PC-9 (cell line): ENCODE measurements at places on chromosomes 5 and 9.

- no peaks in the 10 kb centered on the region for H3K27me3 ChIP-seq
- H3K4me1 ChIP-seq = peaks cover 6% of the 10 kb centered on the region; the same call in 1 of the 2 replicates
- no peak overlapping the region for H3K27ac ChIP-seq
- no peaks in the 10 kb centered on the region for H3K36me3 ChIP-seq
- no peak for DNase-seq
- H3K4me3 ChIP-seq = no peak overlapping the region
Observed at GRCh38 chr9:6219981-6220380, 4.4 kb downstream of the IL33 start.

DNA sequence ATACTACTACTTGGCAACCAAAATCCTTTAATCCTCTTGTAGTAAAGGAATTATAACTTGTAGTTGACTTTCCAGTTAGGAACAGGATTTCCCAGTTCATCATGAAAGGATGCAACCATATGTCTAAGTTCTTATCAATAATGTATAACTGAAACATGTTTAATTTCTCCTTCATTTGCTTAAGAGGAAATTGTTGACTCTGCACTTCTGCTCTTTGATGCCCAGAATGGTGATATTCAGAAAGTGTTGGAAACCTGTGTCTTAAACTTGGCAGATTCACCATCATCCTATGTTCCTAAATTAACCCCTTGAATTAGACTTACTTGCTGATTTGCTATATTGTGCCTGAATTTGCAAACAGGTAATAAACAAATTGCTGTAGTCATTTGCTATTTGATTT is 201.5 kb downstream of the PTPRD start:
- DNase-seq = no peak
- H3K27me3 ChIP-seq = no peaks in the 10 kb centered on the region
- no peak overlapping the region for H3K27ac ChIP-seq
- no peaks in the 10 kb centered on the region for H3K4me1 ChIP-seq
- no peaks in the 10 kb centered on the region for H3K36me3 ChIP-seq
- no peak overlapping the region for H3K4me3 ChIP-seq

DNA sequence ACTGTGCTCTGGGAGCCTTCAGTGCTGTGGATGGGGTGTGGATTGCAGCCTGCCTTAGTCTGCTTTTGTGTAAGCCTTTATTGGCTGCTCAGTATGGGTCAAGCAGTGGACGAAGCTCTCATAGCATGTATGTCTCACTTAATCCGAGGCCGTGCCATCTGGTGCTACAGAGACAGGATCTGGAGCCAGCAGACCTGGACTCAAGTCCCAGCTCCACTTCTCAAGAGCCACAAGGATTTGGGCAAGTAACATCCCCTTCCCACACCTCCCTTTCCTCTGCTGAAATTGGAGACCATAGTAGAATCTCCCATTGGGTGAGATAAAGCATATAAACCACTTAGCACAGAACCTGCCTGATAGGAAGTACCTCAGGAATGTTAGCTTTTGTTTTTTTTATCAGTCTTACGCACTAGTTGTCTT is 23.4 kb upstream of the LECT2 start:
- no peak for DNase-seq
- no peak overlapping the region for H3K27ac ChIP-seq
- no peaks in the 10 kb centered on the region for H3K27me3 ChIP-seq
- H3K4me3 ChIP-seq = no peak overlapping the region
- H3K4me1 ChIP-seq = no peaks in the 10 kb centered on the region

- no peaks in the 10 kb centered on the region for H3K27me3 ChIP-seq
- no peak for DNase-seq
- H3K4me3 ChIP-seq = no peak overlapping the region
- H3K4me1 ChIP-seq = no peaks in the 10 kb centered on the region
Observed at GRCh38 chr5:133420440-133421301, 191.7 kb downstream of the FSTL4 start.

DNA sequence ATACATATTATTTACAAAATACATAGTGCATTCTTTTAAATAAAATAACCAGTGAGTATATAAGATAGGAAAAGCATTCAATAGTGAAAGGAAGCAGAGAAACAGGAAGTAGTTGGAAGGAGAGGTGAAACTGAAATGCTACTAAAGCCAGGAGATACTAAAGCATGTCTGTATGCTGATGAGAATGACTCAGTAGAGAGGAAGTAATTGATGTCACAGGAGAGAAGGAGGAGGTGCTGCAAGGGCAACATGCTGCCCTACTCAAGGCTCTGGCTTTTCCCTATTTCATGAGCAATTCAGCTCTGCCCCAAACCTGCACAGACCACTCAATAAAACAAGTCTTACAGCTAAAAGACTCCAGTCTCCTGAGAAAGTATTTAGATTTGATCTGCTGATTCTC is 108.5 kb upstream of the TXNDC8 start:
- no peak for DNase-seq
- H3K27ac ChIP-seq = no peak overlapping the region
- H3K27me3 ChIP-seq = no peaks in the 10 kb centered on the region
- H3K4me3 ChIP-seq = no peak overlapping the region

DNA sequence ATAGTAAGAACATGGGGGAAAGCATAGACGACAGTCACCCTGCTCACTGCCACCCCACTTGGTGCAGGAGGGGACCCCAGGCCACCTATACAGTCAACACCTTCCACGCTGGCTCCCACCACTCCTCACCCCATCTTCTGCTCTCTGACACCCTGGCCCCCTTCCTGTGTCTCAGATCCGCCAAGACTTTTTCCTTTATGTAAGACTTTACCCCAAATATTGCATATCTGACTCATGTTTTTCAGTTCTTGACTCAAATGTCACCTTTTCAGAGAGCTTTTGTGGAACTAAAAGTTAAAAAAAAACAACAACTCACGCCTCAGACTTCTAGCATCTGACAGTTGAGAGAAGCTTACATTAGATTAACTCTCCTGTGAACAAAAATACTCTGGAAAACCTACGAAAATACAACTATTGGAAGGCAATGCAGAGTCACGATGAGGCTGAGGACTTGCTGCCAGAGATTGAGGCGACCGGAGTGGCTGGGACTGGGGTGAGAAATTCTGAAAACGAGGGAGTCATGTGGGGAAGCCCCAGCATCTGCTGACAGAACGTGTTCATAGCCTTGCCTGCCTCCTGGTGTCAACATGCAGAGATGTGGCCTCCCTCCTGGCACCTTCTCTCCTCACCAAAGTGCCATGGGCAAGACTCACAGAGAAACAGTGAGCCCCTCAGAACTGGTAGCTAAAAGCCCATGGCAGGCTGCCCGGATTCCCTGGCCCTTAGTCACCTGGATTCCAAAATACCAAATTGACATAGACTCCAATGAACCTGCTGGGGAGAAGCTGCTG is 22.4 kb upstream of the FCN2 start:
- no peak overlapping the region for H3K4me3 ChIP-seq
- H3K36me3 ChIP-seq = no peaks in the 10 kb centered on the region
- H3K27ac ChIP-seq = no peak overlapping the region
- H3K27me3 ChIP-seq = peaks cover 77% of the 10 kb centered on the region

DNA sequence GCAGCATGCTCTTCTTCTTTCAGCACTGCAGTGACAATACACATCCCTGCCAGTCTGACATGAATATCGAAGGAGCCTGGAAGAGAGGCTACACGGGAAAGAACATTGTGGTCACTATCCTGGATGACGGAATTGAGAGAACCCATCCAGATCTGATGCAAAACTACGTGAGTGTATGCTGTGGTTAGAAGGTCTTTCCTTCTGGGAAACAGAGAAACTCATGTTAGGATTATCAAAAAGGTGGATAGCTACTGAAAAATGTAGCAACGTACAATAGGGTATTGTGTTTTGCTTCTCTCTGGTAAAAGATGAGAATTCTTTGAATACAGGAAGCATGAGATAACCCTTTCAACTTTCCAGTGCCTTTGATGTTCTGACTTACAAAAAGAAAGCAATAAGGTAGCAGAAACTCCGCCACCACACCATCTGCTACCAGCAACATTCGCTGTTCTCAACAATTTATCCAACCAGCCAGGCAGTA is 133.3 kb downstream of the PCSK5 start:
- no peak overlapping the region for H3K27ac ChIP-seq
- H3K4me1 ChIP-seq = no peaks in the 10 kb centered on the region
- no peaks in the 10 kb centered on the region for H3K36me3 ChIP-seq
- H3K4me3 ChIP-seq = no peak overlapping the region

GRCh38 chr9:123338710-123339665 is 17.0 kb upstream of the CRB2 start:
- H3K4me1 ChIP-seq = 0 out of 2 replicates have a peak, but pooled peaks cover 5% of the 10 kb centered on the region
- DNase-seq = no peak
- H3K4me3 ChIP-seq = no peak overlapping the region

GRCh38 chr5:180194410-180195345 is 14.3 kb downstream of the RASGEF1C start:
- H3K27me3 ChIP-seq = no peaks in the 10 kb centered on the region
- DNase-seq = no peak
- H3K4me1 ChIP-seq = no peaks in the 10 kb centered on the region
- no peaks in the 10 kb centered on the region for H3K36me3 ChIP-seq

- DNase-seq = peak; percentile 31
- H3K27ac ChIP-seq = no peak within 1 kb of the TSS
Observed at GRCh38 chr9:137077010-137077747, at the start of gene UAP1L1. UAP1L1 (plus strand) TSS chr9:137077517; CDS start chr9:137077533, 16 bp downstream.

DNA sequence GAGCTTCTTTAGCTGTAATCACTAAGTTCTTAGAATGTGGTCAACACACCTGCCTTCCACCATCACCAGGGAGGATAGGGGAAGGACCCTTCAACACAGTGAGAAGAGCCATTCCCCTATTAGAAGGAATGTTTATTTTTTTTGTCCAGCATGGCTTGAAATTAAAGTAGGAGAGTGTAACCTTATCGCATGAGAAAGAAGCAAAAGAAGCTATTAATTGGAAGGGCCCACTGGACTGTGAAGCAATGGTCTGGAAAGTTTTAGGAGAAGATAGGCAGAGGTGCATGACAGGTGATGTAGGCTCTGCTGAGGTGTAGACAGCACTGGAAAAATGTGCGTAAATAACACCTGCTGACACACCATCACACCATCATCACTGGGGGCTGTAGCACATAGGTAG is 1526.0 kb downstream of the MAT2B start:
- no peaks in the 10 kb centered on the region for H3K27me3 ChIP-seq
- H3K4me1 ChIP-seq = no peaks in the 10 kb centered on the region
- DNase-seq = no peak
- H3K36me3 ChIP-seq = no peaks in the 10 kb centered on the region

DNA sequence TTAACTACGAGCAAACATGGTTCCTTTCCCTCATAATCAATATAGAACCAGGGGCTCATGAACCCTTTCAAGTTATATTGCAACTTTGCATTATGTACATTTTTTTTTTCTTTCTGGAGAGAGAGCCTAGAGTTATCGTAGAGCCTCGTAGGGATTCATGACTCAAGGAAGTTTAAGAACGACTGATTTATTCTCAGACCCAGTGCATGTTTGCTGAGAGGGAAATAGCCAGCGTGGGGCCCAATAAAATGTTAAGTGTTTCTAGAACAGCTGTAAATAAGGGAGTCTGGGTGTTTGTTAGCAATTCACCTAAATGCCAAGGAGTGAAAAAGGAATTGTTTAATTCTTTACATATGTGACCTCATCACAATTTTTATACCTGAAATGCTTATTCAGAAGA is 119.0 kb upstream of the KLF9 start:
- no peak for DNase-seq
- H3K27me3 ChIP-seq = no peaks in the 10 kb centered on the region
- no peaks in the 10 kb centered on the region for H3K36me3 ChIP-seq
- no peak overlapping the region for H3K4me3 ChIP-seq
- H3K27ac ChIP-seq = peak overlapping the region; percentile 52; the same call in 1 of the 2 replicates

GRCh38 chr9:130129432-130130061 is 42.7 kb upstream of the NCS1 start:
- no peak for DNase-seq
- peaks cover 46% of the 10 kb centered on the region for H3K4me1 ChIP-seq
- peaks cover 6% of the 10 kb centered on the region; the same call in 1 of the 2 replicates for H3K36me3 ChIP-seq
- no peak overlapping the region for H3K4me3 ChIP-seq

- H3K36me3 ChIP-seq = peaks cover 6% of the 10 kb centered on the region; the same call in 1 of the 2 replicates
- no peak overlapping the region for H3K4me3 ChIP-seq
- H3K27me3 ChIP-seq = no peaks in the 10 kb centered on the region
- peaks cover 19% of the 10 kb centered on the region for H3K4me1 ChIP-seq
- H3K27ac ChIP-seq = no peak overlapping the region
- DNase-seq = no peak
Observed at GRCh38 chr9:106799152-106799551, 63.8 kb upstream of the ZNF462 start.

GRCh38 chr5:142301540-142301939 is 23.3 kb downstream of the SPRY4 start:
- no peaks in the 10 kb centered on the region for H3K4me1 ChIP-seq
- H3K36me3 ChIP-seq = no peaks in the 10 kb centered on the region
- H3K27ac ChIP-seq = no peak overlapping the region
- no peaks in the 10 kb centered on the region for H3K27me3 ChIP-seq
- no peak overlapping the region for H3K4me3 ChIP-seq

GRCh38 chr5:158414780-158415179 is 555.8 kb upstream of the CLINT1 start:
- no peak for DNase-seq
- no peak overlapping the region for H3K4me3 ChIP-seq

GRCh38 chr9:21395778-21396717 is 10.8 kb upstream of the IFNA2 start:
- peak; percentile 18 for DNase-seq
- H3K36me3 ChIP-seq = no peaks in the 10 kb centered on the region
- H3K27me3 ChIP-seq = no peaks in the 10 kb centered on the region

- H3K27ac ChIP-seq = no peak overlapping the region
- no peak overlapping the region for H3K4me3 ChIP-seq
- H3K4me1 ChIP-seq = peaks cover 21% of the 10 kb centered on the region
- 0 out of 2 replicates have a peak, but pooled peaks cover 6% of the 10 kb centered on the region for H3K36me3 ChIP-seq
Observed at GRCh38 chr5:173915310-173916014, 27.3 kb downstream of the CPEB4 start.

- H3K4me1 ChIP-seq = 0 out of 2 replicates have a peak, but pooled peaks cover 8% of the 10 kb centered on the region
- H3K27me3 ChIP-seq = 0 out of 2 replicates have a peak, but pooled peaks cover 5% of the 10 kb centered on the region
- no peaks in the 10 kb centered on the region for H3K36me3 ChIP-seq
- no peak overlapping the region for H3K4me3 ChIP-seq
Observed at GRCh38 chr5:37893434-37894134, 53.7 kb upstream of the GDNF start.

DNA sequence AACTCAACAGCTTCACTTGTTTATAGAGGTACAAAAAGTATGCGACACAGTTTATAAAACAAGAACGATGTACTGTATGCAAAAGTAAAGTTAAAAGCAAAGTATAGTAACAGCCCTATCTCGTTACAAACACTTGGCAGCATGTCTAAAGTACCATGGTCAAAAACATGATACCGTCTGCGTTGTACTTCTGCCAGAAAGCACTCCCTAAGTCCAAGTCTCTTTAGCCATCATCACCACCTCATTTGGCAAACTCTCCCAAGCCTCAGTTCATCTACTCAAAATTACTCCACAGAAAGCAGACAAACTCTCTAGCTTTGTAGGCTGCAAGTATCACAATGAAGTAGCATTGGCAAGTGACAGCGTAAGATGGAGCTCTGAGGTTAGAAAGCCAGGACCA is 73.4 kb downstream of the NFIB start:
- peaks cover 49% of the 10 kb centered on the region for H3K4me1 ChIP-seq
- no peak overlapping the region for H3K27ac ChIP-seq
- H3K27me3 ChIP-seq = no peaks in the 10 kb centered on the region
- no peak for DNase-seq
